ENCODE measurements at places on chromosomes 13 and 19.

- DNase-seq: no peak
Observed at GRCh38 chr13:73508841-73509240, 450.0 kb downstream of the KLF5 start.

DNA sequence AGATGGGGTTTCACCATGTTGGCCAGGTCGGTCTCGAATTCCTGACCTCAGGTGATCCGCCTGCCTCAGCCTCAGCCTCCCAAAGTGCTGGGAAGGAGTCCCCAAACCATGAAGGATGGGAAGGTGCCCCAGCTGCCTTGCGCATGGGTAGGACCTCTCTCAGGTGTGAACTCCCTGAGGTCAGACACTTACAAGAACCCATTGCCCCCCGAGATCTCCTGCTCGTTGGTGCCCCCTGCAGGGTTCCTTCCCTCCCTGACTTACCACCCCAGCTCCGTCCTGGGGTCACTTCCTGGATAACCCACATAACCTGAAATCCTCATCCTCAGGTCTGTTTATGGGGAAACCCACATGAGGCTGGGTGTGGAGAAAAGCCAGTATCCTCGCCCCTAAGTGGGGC lies 41.7 kb downstream of the UNC13A start:
- no peak for DNase-seq

DNA sequence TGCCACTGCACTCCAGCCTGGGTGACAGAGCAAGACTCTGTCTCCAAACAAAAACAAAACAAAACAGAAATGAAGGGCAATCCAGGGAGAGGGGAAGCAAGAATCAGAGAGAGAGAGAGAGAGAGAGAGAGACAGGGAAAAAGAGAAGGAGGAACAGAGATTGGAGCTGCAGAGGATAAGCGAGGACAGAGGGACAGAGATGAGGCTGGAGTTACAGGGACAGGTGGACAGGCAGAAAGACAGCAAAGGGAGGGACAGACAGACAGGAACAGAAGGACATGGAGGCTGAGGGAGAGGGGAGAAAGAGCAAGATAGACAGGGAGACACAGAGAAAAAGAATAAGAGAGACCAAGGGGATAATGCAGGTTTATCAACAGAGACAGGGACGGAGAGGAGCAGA lies 1.3 kb upstream of the CRX start:
- no peak for DNase-seq

GRCh38 chr19:38655148-38655824 lies 7.8 kb downstream of the ACTN4 start:
- DNase-seq: no peak

DNA sequence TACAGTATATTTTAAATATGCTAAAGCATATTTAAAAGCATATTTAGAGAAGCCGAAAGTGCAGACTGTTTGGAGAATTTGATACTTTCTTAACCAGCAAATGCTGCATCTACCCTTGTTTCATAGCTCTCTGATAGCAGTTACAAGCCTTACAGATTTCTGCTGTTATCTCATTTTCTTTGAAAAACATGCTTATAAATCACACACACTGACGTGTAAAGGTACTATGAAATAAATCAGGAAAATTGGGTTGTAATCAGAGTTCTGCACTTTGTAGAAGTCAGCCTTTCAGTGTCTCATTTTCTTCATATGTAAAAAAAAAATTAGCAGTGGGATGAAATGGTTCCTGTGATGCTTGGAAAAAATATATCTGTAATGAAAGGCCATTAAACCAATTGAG lies 1432.4 kb upstream of the ATXN8OS start:
- no peak for DNase-seq

All from AG09319 (cell line).